Tibial nerve (tissue), 4 donors: ENCODE measurements at places on chromosomes 16 and 17. TPM values are rescaled to one million over a fixed set of nuclear protein-coding genes. Genes with fewer than 3 reads are reported as not detected.

RPL27 gene
- 500 TPM for total RNA-seq

GRCh38 chr16:78425891-78426510 is 326.5 kb downstream of the WWOX start:
- H3K27ac ChIP-seq = no peak overlapping the region
- no peak for DNase-seq
- H3K4me1 ChIP-seq = no peaks in the 10 kb centered on the region
- H3K27me3 ChIP-seq = no peaks in the 10 kb centered on the region
- H3K4me3 ChIP-seq = no peak overlapping the region

DNA sequence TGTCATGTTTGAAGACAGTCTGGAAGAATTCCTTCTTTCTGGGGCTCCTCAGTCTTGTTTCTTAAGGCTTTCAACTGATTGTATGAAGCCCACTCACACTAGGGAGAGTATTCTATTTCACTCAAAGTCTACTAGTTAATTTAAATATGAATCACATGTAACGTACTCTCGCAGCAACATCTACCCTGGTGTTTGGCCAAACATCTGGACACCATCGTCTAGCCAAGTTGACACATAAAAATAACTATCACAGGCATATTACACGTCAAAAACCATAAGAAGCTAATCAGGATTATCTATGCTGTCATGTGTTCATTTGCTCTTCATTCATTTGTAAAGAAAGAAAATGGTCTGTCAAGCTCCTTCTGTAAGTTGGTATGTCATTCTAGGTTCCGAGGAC is 787.4 kb downstream of the KCNJ2 start:
- no peak overlapping the region for H3K4me3 ChIP-seq
- H3K27ac ChIP-seq = no peak overlapping the region
- H3K4me1 ChIP-seq = no peaks in the 10 kb centered on the region
- H3K27me3 ChIP-seq = no peaks in the 10 kb centered on the region
- H3K36me3 ChIP-seq = no peaks in the 10 kb centered on the region

ALKBH5 gene
- total RNA-seq = 110 TPM

DNA sequence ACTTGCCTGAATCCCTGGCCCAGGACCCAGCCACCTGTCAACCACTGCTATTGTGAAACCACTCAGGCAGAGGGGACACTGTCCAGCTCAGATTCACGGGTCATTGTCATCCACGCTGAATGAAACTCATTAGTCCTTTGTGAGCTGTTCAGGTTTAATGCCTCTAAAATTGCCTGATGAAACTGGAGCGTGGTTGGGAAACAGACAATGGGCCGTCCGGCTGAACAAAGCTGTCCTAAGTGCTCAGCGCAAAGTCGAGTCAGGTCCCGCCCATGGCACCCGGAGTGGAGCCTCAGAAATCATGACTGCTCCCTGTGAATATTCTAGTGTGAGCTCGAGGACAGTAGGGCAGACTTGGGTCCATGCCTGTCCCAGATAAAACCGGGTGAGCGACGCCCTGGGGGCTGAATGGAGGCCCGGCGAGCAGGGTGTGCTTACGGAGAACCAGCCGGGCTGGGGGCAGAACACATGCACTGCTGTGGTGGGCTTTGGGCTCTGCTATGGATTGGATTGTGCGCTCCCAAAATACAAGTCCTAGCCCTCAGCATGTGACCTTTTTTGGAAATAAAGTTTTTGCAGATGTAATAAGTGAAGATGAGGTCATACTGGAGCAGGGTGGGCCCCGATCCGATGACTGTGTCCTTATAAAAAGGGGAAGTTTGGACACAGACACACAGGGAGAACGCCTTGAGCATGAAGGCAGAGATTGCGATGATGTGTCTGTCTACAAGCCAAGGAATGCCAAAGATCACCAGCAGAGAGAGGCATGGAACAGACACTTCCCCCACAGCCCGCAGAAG is 12.9 kb upstream of the CMIP start:
- H3K27me3 ChIP-seq = no peaks in the 10 kb centered on the region
- H3K4me3 ChIP-seq = no peak overlapping the region
- no peak for DNase-seq
- H3K36me3 ChIP-seq = no peaks in the 10 kb centered on the region
- no peaks in the 10 kb centered on the region for H3K4me1 ChIP-seq
- peak overlapping the region; percentile 35 for H3K27ac ChIP-seq

- no peaks in the 10 kb centered on the region for H3K27me3 ChIP-seq
- no peak overlapping the region for H3K4me3 ChIP-seq
- H3K27ac ChIP-seq = no peak overlapping the region
- DNase-seq = no peak
These were observed 3.2 kb downstream of the TPSG1 start for GRCh38 chr16:1221628-1222552.

DNA sequence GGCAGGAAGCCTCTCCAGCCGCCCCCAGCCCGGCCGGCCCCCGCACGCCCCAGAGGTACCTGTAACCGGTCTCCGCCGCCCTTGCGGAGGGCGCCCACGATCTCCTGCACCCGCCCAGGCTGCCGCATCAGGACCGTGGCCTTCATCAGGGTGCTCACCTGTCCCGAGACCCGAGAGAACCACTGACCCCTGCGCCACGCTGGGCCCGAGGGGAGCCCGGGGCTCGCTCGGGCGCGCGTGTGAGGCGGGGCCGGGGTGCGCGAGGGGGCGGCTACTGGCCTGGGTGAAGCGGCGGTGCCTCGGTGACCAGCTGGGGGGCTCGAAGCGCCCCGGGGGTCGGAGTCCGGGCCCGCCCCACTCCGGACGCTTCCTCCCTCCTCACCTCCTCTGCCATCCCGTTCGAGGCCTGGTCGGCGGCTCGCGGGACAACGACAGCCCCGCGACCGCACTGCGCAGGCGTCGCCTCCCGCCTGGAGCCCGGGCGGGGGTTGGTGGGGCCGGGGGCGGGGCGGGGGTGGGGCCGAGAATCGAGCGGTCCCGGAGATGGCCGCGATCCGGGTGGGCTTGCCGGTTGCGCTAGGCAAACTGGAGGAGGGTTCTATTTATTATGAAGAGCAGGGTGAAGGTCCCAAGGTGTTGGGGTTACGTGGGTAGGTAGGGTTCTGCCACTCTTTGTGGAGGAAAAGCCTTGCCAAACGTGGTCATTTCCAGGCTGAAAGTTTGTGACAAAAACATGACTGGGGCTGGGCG is at the start of gene NT5C3B:
Gene NT5C3B, minus strand, starts transcription at position 433 of the 750 bp plus-strand sequence. Its CDS starts 39 bp downstream, at position 394.
- H3K4me1 ChIP-seq = no peaks in the 10 kb centered on the region
- DNase-seq = no peak
- H3K36me3 ChIP-seq = no peaks in the 10 kb centered on the region
- H3K27ac ChIP-seq = peak within 1 kb of the TSS; percentile 86
- peak within 1 kb of the TSS; percentile 76 for H3K4me3 ChIP-seq

ABCA9 gene
- total RNA-seq = 108 TPM

GRCh38 chr16:86512860-86513470 is 2.6 kb downstream of the FOXF1 start:
- H3K4me1 ChIP-seq = peaks cover 22% of the 10 kb centered on the region
- DNase-seq = no peak
- H3K4me3 ChIP-seq = no peak overlapping the region
- H3K27ac ChIP-seq = no peak overlapping the region
- H3K27me3 ChIP-seq = peaks cover 97% of the 10 kb centered on the region
- H3K36me3 ChIP-seq = no peaks in the 10 kb centered on the region

GRCh38 chr17:27222515-27222914 is 71.4 kb upstream of the WSB1 start:
- no peak overlapping the region for H3K4me3 ChIP-seq
- no peak for DNase-seq
- no peaks in the 10 kb centered on the region for H3K36me3 ChIP-seq

- no peaks in the 10 kb centered on the region for H3K36me3 ChIP-seq
- peaks cover 17% of the 10 kb centered on the region for H3K4me1 ChIP-seq
- H3K27ac ChIP-seq = no peak overlapping the region
These were observed 23.5 kb downstream of the TNRC6A start for GRCh38 chr16:24753000-24753399.

DNA sequence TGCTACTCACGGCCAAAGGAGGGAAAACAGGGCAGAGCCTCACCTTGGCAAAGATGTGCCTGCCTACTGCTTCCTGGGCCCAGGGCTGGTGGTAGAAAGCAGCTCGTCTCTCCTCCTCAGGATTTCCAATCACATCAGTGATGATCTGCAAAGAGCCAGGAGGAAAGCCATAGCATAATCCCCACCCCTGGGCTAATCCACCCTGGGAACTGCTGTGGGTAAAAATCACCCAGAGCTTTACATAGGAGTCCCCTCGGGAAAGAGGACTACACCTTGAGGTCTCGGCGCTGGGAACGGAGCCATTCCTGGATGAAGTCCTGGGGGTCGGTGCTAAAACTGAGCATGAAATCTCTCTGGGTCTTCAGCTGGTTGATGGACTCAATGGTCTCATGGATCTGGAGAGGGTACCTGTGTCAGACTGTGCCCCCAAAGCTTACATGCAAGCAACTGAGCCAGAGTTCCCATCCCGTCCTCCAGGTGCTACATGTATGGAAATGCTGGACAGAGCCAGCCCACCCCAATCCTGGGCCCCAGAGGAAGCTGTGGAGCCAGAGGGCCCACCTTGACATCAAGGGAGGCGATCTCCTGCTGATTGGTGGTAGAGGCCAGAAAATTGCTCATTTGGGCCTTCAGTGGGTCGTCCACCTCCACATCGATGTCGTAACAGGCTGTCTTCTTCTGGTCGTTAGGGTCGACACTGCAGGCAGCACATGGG is 5.7 kb upstream of the FTSJ3 start:
- H3K4me3 ChIP-seq = no peak overlapping the region
- H3K27me3 ChIP-seq = no peaks in the 10 kb centered on the region

DNA sequence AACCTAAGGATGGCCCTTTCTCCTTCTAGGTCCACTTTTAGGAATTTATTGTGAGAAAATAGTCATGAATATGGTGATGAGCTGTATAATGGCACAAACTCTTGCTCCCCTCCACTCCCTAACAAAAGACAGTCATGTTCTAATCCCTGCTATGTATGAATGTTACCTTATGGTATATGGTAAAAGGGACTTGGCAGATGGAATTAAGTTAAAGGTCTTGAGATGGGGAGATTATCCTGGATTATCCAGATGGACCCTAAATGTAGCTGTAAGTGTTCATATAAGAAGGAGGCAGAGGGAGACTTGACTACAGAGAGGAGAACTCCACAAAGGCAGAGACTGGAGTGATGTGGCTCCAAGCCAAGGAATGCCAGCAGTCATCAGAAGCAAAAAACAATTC is 296.1 kb downstream of the SOX9 start:
- H3K4me1 ChIP-seq = peaks cover 13% of the 10 kb centered on the region
- no peak for DNase-seq
- H3K36me3 ChIP-seq = peaks cover 36% of the 10 kb centered on the region
- no peak overlapping the region for H3K27ac ChIP-seq

GRCh38 chr16:10993649-10994048 is 49.3 kb downstream of the CLEC16A start:
- no peaks in the 10 kb centered on the region for H3K36me3 ChIP-seq
- no peaks in the 10 kb centered on the region for H3K4me1 ChIP-seq
- no peak for DNase-seq
- H3K27me3 ChIP-seq = no peaks in the 10 kb centered on the region

USP32 gene
- total RNA-seq = 52.5 TPM

GRCh38 chr17:57284984-57285646 is 28.8 kb downstream of the MSI2 start:
- H3K4me1 ChIP-seq = no peaks in the 10 kb centered on the region
- no peaks in the 10 kb centered on the region for H3K27me3 ChIP-seq
- H3K36me3 ChIP-seq = no peaks in the 10 kb centered on the region
- no peak for DNase-seq

- H3K4me1 ChIP-seq = peaks cover 5% of the 10 kb centered on the region
- no peak for DNase-seq
- H3K27me3 ChIP-seq = no peaks in the 10 kb centered on the region
- H3K27ac ChIP-seq = no peak overlapping the region
- H3K36me3 ChIP-seq = no peaks in the 10 kb centered on the region
- H3K4me3 ChIP-seq = no peak overlapping the region
These were observed 336.7 kb downstream of the FOXL1 start for GRCh38 chr16:86914876-86915717.

DNA sequence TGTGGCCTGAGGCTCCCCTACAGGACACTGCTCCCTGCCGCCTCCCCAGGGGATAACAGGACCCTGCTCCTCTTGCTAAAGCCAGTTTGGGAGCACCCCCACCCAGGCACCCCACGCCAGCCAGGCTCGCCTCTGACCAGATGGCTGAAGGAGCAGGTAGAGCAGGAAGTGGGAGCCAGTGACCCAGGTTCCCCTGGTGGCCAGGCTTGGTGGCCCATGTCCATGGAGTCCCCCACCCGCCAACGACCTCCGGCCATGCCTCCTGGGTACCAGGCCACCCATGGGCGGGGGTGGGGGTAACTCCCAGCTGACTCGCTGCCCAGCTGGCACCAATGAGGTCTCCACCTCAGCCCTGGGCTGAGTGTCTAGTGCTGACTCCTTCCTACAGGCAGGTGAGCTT is 10.0 kb downstream of the BCAR1 start:
- no peak overlapping the region for H3K4me3 ChIP-seq
- peak overlapping the region; percentile 40 for H3K27ac ChIP-seq
- H3K27me3 ChIP-seq = no peaks in the 10 kb centered on the region
- H3K4me1 ChIP-seq = peaks cover 61% of the 10 kb centered on the region
- no peak for DNase-seq
- H3K36me3 ChIP-seq = no peaks in the 10 kb centered on the region

- peak overlapping the region; percentile 75 for H3K27ac ChIP-seq
- no peak for DNase-seq
- H3K36me3 ChIP-seq = no peaks in the 10 kb centered on the region
- H3K4me1 ChIP-seq = peaks cover 69% of the 10 kb centered on the region
These were observed 587 bp downstream of the MMP2 start for GRCh38 chr16:55479430-55480140.

CA5A gene
- total RNA-seq = not detected
